Osteoblast (primary cell): ENCODE measurements at places on chromosomes 2 and 18. TPM values are rescaled to one million over a fixed set of nuclear protein-coding genes. Genes with fewer than 3 reads are reported as not detected.

Gene DLGAP1
- not detected in 2 replicates for total RNA-seq

Gene ZNF519
- 5.4 and 12.4 TPM in 2 replicates for total RNA-seq

- peaks cover 45% of the 10 kb centered on the region for H3K4me1 ChIP-seq
- H3K27ac ChIP-seq, result peak overlapping the region; percentile 96
- H3K4me3 ChIP-seq, result peak overlapping the region; percentile 49
- no peaks in the 10 kb centered on the region for H3K27me3 ChIP-seq
- H3K36me3 ChIP-seq, result peaks cover 58% of the 10 kb centered on the region
- DNase-seq, result peak; percentile 86
These were observed 87.8 kb upstream of the EML6 start for GRCh38 chr2:54635554-54636152.

DNA sequence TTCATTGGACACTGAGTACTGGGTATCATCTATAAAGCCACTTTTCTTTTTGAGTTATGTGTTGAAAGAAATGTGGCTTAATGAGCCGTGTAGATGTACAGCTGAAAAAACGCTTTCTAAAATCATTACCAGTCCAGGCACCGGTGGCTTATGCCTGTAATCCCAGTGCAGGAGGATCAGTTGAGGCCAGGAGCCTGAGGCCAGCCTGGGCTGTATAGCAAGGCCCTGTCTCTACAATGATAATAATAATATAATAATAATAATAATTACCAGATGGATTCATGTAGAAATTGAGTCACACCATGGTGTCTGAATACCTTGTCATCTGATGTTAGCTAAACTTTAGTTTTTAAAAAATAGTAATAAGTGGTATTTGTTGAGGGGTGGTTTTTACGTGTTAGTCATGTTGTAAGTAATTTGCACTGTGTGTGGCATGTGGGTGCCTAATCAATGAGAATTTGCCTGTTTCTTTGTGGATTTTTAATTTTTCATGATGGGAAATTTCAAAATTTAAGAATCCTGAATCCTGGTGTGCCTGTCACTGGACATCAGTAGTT, 30.1 kb downstream of the NCK2 start:
- no peaks in the 10 kb centered on the region for H3K27me3 ChIP-seq
- H3K4me1 ChIP-seq, result no peaks in the 10 kb centered on the region
- H3K4me3 ChIP-seq, result no peak overlapping the region

Gene PEX13
- total RNA-seq, result 33.3 and 34.0 TPM in 2 replicates

Gene PRADC1
- 11.2 and 15.9 TPM in 2 replicates for total RNA-seq
